ENCODE measurements at places on chromosomes 1 and 21.
A peak's percentile ranks its signal among the peaks of the same experiment; 100 is the strongest.

GRCh38 chr1:93784538-93784937 is 94.5 kb downstream of the DNTTIP2 start:
- no peak for DNase-seq

GRCh38 chr1:219066631-219067349 is 106.9 kb upstream of the LYPLAL1 start:
- DNase-seq = peak; percentile 23

DNA sequence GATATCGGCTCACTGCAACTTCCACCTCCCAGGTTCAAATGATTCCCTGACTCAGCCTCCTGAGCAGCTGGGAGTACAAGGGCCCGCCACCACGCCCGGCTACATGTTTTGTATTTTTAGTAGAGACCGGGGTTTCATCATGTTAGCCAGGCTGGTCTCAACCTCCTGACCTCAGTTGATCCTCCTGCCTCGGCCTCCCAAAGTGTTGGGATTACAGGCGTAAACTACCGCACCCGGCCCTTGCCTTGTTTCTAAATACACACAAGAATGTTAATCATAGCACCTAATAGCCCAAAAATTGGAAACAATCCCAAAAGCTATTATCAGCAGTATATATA is 1.2 kb upstream of the MSTO1 start:
- no peak for DNase-seq

GRCh38 chr1:162918151-162918754 is 57.3 kb upstream of the CCDC190 start:
- no peak for DNase-seq

GRCh38 chr1:62691062-62691844 is 3.1 kb upstream of the DOCK7 start:
- no peak for DNase-seq

Data from NCI-H1092 treated with DMSO at 0.1 percent for 48 hours (cell line).